ENCODE measurements at places on chromosomes 12 and 14.

DNA sequence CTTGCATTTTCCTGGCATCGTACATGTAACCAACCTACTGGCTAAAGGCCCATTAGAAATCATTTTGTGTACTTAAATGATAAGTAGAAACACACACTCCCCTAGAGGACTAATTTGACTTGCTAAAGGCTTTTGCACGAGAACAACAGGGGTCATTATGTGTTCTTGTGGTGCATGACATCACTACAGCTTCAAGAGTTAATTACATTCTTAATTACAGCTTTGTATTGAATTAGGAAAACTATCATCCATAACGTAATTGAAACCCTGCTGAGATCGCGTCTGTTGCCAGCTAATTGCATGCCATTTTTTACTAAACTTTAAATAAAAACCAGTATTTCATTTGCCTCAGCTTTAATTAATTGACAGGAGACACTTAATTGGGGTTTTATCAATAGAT lies 51.4 kb downstream of the TMEM132C start:
- no peak for DNase-seq

DNA sequence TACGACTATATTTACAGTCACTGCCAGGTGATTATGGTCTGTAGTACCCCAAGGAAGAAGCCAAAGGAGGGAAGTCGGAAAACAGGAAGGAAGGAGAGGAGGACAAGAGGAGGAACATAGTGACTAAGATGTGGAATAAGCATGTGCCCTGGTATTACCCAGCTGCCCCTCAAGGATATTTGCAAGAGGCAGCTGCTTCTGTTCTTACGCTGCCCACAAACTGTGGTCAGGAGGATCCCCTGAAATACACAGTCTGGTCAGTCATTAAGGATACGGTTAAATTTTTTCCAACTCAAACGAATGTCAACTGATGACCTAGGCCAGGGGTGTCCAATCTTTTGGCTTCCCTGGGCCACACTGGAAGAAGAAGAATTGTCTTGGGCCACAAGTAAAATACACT lies 126.5 kb downstream of the CMAS start:
- DNase-seq = no peak

DNA sequence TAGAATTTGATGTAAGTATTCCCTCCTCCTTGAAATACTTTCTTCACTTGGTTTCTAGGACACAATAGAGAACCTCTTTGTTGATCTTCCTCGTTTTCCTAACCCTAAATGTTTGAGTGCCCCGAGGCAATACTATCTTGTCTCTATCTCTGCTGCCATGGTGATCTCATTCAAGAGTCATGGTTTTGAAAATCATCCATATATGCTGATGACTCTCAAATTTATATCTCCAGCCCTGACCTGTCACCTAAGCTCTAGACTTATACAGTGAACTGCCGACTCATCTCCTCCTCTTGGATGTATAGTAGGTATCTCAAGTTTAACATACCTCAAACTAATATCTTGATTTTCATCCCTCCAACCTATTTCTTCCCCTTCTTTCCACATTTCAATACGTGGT lies 71.4 kb downstream of the RIC8B start:
- DNase-seq = no peak

GRCh38 chr14:85565862-85566296 lies 35.9 kb downstream of the FLRT2 start:
- DNase-seq = no peak

DNA sequence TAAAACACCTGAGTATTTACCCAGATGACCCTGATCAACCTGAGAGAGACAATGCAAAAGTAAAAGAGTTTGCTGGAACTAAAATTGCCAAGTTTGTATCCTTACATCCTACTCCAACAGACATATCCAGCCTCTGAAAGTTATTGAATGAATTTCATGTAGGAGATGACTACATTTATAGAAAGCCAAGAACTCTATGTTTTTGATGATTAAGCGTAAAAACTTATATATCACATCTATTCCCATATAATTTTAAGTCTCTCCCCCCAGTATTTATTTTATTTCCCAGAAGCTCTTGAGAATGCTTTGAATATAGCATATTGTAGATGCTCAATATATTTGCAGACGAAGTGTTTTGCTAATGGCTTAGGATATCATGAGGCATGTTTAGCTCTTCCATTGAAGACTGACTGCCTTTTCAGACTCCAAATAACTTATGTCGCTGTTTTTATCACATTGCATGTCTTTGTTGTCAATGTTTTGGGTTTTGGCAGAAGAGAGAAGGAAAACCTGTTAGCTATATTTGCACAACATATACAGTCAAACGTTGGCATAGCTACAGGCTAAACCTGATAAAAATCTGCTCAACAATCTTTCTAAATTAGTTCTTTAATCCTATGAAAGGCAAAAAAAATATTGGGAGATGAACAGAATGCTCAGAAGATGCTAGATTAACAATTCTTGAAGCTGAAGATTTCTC lies 213.6 kb downstream of the DIO2 start:
- no peak for DNase-seq

DNA sequence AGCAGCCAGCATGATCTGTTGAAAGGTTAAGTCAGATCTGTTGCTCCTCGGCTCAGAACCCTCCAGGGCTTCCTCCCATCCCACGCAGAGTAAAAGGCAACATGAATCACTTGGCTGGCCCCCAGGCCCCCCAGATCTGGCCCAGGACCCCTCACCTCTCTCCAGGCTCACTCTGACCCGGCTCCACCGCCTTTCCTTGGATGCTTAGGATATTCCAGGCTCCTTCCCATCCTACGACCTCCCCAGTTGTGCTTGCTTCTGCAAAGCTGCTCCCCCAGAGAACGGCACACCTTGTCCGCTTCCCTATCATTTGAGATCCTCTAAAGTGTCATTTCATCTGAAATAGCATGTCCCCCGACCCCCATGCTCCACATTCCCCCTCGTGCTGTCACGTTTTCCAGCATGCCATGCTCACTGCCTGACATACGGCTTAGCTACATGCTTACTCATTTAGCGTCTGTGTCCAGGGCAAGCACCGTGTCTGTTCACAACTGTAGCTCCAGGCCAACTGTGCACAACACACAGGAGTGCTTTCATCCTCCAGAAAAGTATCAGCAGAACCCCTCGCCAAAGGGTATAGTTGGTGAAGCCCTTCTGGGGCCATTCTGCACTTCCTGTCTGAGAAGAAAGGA lies 33.6 kb upstream of the BDKRB2 start:
- DNase-seq = no peak

GRCh38 chr12:45303945-45304344 lies 88.0 kb downstream of the ANO6 start:
- no peak for DNase-seq

- DNase-seq = peak; percentile 45
Measured at GRCh38 chr14:102525219-102525928, 15.8 kb upstream of the ANKRD9 start.

DNA sequence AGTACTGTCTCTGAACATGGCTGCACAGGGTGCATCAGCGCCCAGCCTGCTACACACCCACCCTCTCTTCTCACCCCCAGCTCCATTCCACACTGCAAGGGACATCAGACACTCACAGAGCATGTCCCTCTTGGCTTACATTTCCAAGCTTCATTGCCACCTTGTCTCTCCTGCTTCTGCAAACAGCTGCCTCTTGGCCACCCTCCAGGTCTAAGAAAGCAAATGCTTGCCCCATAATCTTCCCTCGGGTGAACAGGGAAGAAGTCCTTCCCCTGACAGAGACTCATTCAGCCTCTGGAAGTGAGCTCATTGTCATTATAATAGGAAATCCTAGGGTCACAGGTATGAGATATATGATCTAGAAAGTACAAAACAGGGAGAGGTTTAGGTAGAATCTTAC lies 505.2 kb downstream of the RMST start:
- DNase-seq = no peak

- DNase-seq = peak; percentile 85
Measured at GRCh38 chr12:70719672-70720420, 82.6 kb upstream of the PTPRB start.

DNA sequence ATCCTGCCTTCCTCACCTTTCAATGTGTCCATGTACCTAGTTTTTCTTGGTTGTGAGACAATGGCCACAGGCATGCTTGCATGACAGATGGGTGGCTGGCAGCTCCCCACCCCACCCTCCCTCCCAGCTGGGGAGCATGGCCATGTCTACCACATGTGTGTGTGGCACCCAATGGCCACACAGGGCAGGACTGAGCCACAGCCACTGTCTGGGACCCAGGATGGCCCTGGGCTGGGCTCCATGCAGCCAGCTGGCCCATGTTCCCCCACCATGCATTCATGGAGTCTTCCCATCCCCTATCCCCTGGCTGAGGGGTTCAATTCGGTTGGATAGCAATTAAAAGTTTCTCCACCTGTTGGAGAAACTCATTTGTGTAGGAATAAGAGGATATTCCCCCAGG lies 566.0 kb upstream of the USP15 start:
- DNase-seq = no peak

- no peak for DNase-seq
Measured at GRCh38 chr12:93322784-93323183, 54.9 kb upstream of the NUDT4 start.

- DNase-seq = no peak
Measured at GRCh38 chr14:53716578-53716977, 240.0 kb downstream of the BMP4 start.

All from common myeloid progenitor, CD34-positive (primary cell).